Regular cardiac myocyte (primary cell): ENCODE measurements at places on chromosomes 13 and 19. TPM values are rescaled to one million over a fixed set of nuclear protein-coding genes. Genes with fewer than 3 reads are reported as not detected.

Gene LILRB3
- not detected in 2 replicates for total RNA-seq

Gene ZNF420
- total RNA-seq: 8.2 and 17.8 TPM in 2 replicates

Gene PSG6
- total RNA-seq: 0.85 TPM in 1 of 2 replicates, not detected in the other

Gene ZNF382
- total RNA-seq: 3.8 and 10.7 TPM in 2 replicates

Gene ZNF486
- 4.5 and 6.7 TPM in 2 replicates for total RNA-seq

Gene DDX39A
- 28.8 and 116 TPM in 2 replicates for total RNA-seq

Gene PNMA8A
- 0.77 and 2.8 TPM in 2 replicates for total RNA-seq

Gene FPR3
- total RNA-seq: under 0.01 TPM in 1 of 2 replicates, not detected in the other

Gene PALM3
- total RNA-seq: 0.28 and 0.38 TPM in 2 replicates

Gene CACNA1A
- 13.4 and 16.3 TPM in 2 replicates for total RNA-seq

Gene KANK2
- total RNA-seq: 171 and 274 TPM in 2 replicates

Gene PRX
- total RNA-seq: 0.58 and 1.7 TPM in 2 replicates

Gene HCST
- 0.38 and 0.56 TPM in 2 replicates for total RNA-seq

Gene TMEM255B
- 0.38 and 1.1 TPM in 2 replicates for total RNA-seq

Gene GFY
- total RNA-seq: not detected in 2 replicates

Gene MAST1
- 3.4 TPM in 1 of 2 replicates, not detected in the other for total RNA-seq

Gene KLK2
- total RNA-seq: not detected in 2 replicates

Gene KCTD12
- 34.1 and 42.6 TPM in 2 replicates for total RNA-seq
